Calu3 (cell line): ENCODE measurements at places on chromosomes 1 and 21. TPM values are rescaled to one million over a fixed set of nuclear protein-coding genes. Genes with fewer than 3 reads are reported as not detected.

The LBR gene
- 172 and 183 TPM in 2 replicates for total RNA-seq

The CFAP57 gene
- total RNA-seq = 0.26 and 0.56 TPM in 2 replicates

The INSRR gene
- total RNA-seq = not detected in 2 replicates

The EFNA1 gene
- 33.7 and 41.7 TPM in 2 replicates for total RNA-seq

The PCSK9 gene
- 31.8 and 41.6 TPM in 2 replicates for total RNA-seq

The C8B gene
- not detected in 2 replicates for total RNA-seq

The TTC22 gene
- 17.2 and 17.4 TPM in 2 replicates for total RNA-seq

The FMO5 gene
- 0.61 and 1.0 TPM in 2 replicates for total RNA-seq
